LHCN-M2 (cell line): ENCODE measurements at places on chromosomes 6 and 20. TPM values are rescaled to one million over a fixed set of nuclear protein-coding genes. Genes with fewer than 3 reads are reported as not detected.

DNA sequence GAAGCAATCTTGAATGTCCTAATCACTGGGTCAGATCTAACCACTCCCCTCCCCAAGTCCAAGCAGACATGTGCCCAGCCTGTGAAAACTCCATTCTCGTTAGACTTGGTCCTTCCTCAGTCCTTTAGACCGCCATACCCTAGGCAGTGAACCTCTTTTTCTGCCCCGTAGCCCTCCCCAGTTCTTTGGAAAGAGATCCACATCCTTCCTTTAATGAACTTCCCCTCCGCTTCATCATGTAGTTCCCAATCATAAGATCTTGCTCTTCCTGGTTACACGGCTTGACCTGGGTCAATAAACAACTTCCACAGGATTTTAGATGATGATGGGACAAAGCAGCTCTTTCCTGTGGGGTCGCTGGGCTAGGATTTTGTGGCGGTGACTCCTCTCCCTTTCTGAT is 9.6 kb downstream of the AHCY start:
- no peak for DNase-seq

Gene SLC26A8
- total RNA-seq = not detected in 2 replicates

Gene TCF19
- 61.1 and 65.0 TPM in 2 replicates for total RNA-seq

DNA sequence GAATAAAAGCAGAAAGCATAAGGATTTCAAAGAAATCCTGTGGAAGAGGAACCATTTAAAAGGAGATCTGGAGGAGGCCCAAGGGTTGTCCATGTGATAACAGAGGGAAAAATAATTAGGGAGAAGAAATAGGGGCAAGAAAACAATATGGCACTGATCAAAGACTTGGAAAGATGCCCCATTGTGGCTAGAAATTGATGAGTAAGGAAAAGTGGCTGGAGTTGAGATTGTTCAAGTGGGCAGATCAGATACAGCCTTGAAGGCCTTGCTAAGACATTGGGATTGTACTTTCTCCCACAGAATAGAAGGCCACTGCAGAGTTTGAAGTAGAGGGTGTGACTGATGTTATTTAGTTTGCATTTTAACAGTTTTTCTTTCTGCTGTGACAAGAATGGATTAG is 213.3 kb downstream of the CBLN4 start:
- DNase-seq = no peak

Gene SEMG1
- not detected in 2 replicates for total RNA-seq

DNA sequence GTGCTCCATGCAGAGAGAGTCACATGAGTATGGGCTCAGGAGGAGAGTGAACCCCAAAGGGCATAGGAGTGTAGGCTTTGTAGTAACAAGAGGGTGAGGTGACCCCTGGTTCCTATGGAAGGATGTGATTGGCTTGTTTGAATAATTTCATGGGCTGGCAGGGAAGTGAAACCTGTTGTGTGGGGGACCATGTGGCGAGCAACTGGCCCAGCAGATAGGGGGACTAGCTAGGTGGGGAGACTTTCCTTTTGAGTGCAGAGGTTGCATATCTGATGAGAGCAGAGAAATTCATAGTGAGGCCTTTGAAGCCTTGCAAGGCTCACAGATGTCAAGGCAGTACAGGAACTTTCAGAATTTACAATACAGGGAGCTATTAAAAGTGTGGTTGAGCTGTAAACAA is 247.9 kb upstream of the SLC35B3 start:
- no peak for DNase-seq

- DNase-seq = peak; percentile 86
Observed at GRCh38 chr6:159693128-159693893, at the start of gene SOD2. TSS of gene SOD2 (minus strand) at chr6:159693241. CDS start at chr6:159693167, 74 bp downstream.

GRCh38 chr20:2109425-2110210 is 8.0 kb downstream of the STK35 start:
- DNase-seq = peak; percentile 31

GRCh38 chr6:106631346-106631745 is 2.0 kb downstream of the QRSL1 start:
- DNase-seq = peak; percentile 62

Gene CCN2
- 46.6 and 51.8 TPM in 2 replicates for total RNA-seq

- peak; percentile 56 for DNase-seq
Observed at GRCh38 chr6:108365478-108365877, 70.6 kb downstream of the AFG1L start.

- no peak for DNase-seq
Observed at GRCh38 chr6:33415831-33416230, 2.1 kb downstream of the CUTA start.

DNA sequence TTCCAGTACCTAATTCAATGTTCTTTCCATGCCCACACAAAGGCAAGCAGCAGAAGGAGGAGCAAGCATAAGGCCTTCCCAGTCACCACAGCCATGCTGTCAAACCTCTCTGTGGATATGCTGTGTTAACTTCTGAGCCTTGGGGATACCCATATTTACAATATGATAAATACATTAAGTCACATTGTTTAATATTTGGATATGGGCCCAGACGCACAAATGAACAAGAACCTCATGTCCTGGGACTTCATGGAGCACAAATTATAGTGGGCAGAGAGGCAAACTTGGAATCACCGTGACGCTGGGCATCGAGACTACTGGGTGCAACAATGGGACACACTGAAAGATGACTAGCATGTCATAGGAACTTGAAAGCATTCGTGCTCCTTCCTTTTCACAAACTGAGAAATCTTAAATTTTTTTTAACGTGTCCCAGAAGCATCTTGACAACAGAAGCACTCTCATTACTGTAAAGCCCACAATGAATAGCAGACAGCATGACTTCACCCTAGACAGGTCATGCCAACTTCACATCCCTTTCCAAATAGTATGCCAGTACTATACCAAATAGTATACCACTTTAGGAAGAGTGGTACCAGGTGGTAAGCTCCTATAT is 16.0 kb downstream of the SOD2 start:
- no peak for DNase-seq

DNA sequence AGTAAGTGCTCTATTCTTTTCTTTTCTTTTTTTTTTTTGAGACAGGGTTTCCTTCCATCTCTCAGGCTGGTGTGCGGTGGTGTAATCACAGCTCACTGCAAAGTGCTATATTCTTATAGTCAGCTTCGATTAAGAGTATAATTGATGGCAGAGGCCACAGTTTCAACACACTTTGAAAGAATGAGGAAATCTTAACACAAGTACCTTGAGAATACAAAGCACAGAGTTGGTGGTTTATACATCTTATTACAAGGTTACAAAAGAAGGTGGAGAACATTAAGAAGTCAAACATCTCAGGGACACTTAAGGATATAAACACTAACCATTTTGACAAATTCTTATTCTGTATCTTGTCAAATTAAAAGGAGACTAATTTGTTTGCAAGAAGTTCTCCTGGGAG is 180.5 kb downstream of the SOD2 start:
- no peak for DNase-seq

GRCh38 chr20:52031563-52032303 is 159.8 kb downstream of the ZFP64 start:
- DNase-seq = peak; percentile 51

- DNase-seq = no peak
Observed at GRCh38 chr6:169962604-169963469, 211.4 kb downstream of the ERMARD start.

- DNase-seq = peak; percentile 87
Observed at GRCh38 chr6:18242062-18242851, 22.1 kb downstream of the DEK start.

- peak; percentile 94 for DNase-seq
Observed at GRCh38 chr6:113644861-113645575, 212.1 kb upstream of the MARCKS start.

DNA sequence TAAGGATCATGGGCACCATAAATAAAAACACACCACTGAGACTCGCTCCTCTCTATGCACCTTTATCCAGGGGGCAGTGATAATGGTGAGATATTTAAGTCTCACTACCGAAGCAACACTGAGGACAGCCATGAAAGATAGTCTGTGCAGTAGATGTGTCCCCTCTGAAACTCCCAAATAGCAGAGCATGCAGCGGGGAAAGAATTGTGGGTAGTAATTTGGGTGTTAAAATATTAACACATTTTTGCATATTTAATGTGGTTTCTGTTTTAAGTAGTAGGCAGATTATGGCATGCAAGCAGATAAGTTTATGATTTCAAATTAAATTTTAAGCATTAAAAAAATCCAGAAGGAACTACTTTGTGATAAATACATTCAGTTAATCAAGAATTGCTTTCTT is 82.7 kb downstream of the CTNNBL1 start:
- no peak for DNase-seq

GRCh38 chr20:25007491-25008305 is 15.1 kb upstream of the APMAP start:
- no peak for DNase-seq

Gene TASP1
- total RNA-seq = 5.6 and 6.3 TPM in 2 replicates

GRCh38 chr6:136791296-136792094 is 782 bp downstream of the MAP3K5 start:
- DNase-seq = peak; percentile 62

Gene BANF2
- total RNA-seq = not detected in 2 replicates

Gene FUCA2
- 94.8 and 95.8 TPM in 2 replicates for total RNA-seq

Gene RIPOR3
- 0.13 TPM in 1 of 2 replicates, not detected in the other for total RNA-seq

DNA sequence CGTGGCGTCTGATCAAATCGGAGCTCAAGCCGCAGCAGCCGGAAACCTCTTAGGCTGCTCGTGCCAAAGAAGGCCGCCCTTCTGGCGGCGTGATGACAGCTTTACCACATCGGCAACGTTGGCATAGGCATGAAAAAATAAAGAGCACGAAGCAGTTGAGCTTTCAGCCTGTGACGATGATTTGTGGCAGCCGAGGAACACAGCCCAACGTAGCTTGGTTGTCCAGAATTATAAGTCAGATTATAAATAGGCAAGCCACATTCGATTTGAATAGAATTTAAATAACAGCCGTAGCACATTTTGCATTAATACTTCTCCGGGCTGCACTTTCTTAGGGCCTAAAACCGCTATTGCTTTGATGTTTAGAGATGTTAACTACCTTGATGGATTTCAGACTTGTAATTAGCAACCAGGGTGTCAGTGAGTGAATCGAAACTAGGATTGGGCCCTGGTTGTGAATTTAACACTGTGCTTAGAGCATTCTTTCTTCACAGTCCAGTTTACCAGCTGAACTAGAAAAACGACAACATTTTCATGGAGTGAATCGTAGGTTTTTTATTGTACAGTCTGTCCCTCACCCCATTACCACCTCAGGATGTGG is 864 bp upstream of the BCLAF1 start:
- DNase-seq = peak; percentile 89

Gene SLC22A7
- not detected in 2 replicates for total RNA-seq

- DNase-seq = peak; percentile 44
Observed at GRCh38 chr6:143232849-143233248, 172.2 kb downstream of the AIG1 start.

Gene TRAPPC3L
- total RNA-seq = 0.06 TPM in 1 of 2 replicates, not detected in the other

Gene C4B
- total RNA-seq = 1.8 and 3.5 TPM in 2 replicates

- DNase-seq = no peak
Observed at GRCh38 chr6:107641500-107641941, 151.6 kb downstream of the SOBP start.

DNA sequence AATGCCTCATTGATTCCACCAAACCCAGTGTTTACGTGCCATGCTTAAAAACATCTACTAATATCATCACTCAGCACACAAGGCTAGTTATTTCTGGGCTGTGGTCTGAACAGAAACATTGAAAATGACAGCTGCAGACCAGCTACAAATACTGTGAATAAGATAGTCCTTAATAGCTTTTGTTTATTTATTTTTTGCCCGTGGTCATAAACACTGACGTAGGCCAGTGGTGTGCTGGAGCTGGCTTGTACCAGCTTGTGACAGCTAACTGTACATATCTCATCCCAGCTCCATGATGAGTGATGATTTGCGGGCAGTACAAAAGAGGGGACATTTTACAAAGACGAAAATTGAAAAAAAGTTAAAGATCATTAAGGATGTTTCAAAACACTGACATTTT is 1057.0 kb downstream of the EPHA7 start:
- peak; percentile 76 for DNase-seq

Gene SMIM8
- 2.1 and 3.4 TPM in 2 replicates for total RNA-seq

DNA sequence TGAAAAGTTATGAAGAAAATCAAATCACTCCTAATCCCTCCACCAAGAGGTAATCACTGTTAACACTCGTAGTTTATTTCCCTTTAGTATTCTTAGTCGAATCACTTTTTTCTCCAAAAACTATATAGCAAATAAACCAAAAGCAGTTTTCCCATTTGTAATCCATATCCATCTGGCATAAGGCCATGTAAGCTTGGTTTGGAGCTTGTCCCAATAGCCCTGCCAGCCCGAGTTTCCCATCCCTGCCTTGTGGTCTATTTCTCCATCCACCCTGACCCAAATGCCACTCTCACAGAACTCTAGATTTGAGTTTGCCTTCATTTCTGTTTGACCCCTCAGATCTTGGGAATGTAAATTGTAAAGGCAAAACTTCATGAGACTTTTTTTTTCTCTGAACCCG is 71.8 kb upstream of the DSP start:
- DNase-seq = peak; percentile 58

Gene ZKSCAN4
- 4.1 and 4.4 TPM in 2 replicates for total RNA-seq

Gene SCUBE3
- total RNA-seq = 0.06 TPM in 2 replicates

Gene AIF1
- not detected in 2 replicates for total RNA-seq

GRCh38 chr20:17995967-17996819 is 27.4 kb downstream of the MGME1 start:
- DNase-seq = peak; percentile 59

Gene STX11
- total RNA-seq = 4.8 and 7.4 TPM in 2 replicates

- no peak for DNase-seq
Observed at GRCh38 chr6:32983964-32984621, 15.7 kb downstream of the BRD2 start.

- DNase-seq = no peak
Observed at GRCh38 chr20:7883309-7883708, 56.9 kb downstream of the HAO1 start.

Gene ARFRP1
- total RNA-seq = 49.4 and 54.8 TPM in 2 replicates

Gene GMPR
- 4.9 and 6.0 TPM in 2 replicates for total RNA-seq

DNA sequence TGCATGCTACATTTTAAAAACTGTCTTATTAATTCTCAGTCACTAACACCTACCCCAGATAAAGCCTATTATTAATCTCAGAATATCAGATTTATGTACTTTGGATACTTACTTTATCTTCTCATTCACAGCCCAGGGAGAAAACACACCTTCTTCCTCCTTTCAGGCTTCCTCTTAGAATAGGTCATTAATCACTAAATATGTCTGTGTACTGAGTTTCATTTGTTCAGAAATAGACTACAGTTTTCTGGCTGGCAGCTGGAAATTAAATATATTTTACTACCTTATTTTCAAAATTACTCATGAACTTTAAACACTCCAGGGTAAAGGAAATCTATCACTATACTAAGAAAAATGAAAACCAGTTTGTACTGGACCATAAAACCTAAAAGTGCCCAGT is 147.7 kb upstream of the DST start:
- DNase-seq = no peak

Gene HFE
- 11.5 and 12.5 TPM in 2 replicates for total RNA-seq

Gene MMP24
- 0.26 and 0.69 TPM in 2 replicates for total RNA-seq

GRCh38 chr6:157229713-157230112 is 93.6 kb downstream of the TMEM242 start:
- no peak for DNase-seq

- DNase-seq = no peak
Observed at GRCh38 chr20:22100686-22101085, 395.2 kb downstream of the PAX1 start.
